Right atrium auricular region (tissue), 2 donors: ENCODE measurements at places on chromosomes 5 and 9.

DNA sequence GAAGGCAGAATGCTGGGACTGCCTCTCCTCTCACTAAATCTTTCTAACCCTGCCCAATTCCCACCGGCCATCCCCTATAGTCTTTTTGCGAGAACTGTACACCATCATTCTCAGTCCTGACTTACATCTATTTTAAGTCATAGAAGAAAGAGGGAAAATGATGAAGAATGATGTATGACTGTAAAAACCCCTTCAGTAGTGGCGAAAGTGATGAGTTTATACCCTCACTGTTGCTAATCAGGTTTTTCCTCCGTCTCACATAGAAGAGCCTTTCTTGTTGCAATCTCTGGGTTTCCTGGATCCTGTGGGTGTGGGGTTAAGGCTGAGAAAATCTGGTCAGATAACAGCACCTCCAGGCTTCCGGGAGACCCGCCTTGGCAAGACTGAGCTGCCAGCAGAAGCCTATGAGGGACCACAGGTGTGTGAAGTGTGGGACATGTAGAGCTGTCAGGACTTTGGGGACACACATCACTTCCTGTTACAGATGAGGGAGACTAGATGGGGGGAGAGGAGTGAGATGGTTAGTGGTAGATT is 147.1 kb upstream of the SLC12A2 start:
- no peak for DNase-seq

DNA sequence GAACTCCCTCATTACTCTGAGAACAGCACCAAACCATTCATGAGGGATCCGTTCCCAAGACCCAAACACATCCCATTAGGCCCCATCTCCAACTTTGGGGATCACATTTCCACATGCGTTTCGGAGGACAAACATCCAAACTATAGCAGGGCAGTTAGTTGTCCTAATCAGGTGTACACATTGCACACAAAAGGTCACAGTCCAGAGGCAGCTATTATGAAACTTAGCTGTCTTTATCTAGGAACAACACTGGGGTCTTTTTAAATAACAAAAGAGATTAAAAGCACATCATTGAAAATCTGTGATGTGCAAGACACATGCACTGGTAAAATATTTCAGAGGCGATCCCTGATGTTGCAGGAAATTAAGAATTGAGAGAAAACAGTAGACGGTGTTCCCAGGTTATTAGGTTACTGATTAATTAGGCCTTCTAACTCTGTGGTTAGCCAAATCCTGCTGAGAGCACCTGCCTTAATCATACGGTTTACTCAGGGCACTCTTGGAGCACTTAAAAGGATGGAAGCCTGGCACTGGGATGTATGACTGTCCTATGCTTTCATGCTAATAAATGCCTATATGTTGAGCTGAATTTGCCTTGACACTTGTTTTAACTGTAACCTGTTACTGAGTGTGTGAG is 1574.5 kb upstream of the WWC1 start:
- DNase-seq = no peak

DNA sequence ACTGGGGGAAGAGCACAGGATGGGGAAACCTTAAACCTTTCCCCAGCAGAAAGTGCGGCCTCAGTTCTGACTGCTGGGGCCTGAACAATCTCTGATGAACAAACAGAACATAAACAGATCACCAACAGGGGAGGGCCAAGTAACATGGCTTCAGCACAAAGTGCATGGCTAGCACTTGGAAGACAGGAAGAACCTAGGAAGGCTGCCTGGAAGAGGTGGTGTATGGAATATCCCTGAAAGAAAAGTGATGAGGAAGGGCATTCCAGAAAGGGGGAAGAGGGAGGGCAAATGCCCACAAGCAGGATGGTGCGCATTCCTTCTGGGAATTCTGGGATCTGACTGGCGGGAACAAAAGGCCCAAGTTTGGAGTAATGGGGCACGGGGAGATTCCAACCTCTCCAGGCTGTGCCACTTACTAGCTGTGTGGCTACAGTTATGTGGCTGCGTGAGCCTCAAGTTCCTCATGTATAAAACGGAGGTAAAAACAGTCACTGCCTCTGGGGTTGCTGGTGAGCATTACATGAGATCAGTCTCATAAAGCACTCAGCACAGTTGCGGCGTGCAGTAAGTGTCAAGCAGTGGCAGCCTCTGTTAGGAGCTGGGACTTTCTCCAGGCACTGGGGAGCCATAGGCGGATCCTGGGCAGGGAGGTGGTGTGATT is 1.6 kb downstream of the PDGFRB start:
- DNase-seq = no peak

DNA sequence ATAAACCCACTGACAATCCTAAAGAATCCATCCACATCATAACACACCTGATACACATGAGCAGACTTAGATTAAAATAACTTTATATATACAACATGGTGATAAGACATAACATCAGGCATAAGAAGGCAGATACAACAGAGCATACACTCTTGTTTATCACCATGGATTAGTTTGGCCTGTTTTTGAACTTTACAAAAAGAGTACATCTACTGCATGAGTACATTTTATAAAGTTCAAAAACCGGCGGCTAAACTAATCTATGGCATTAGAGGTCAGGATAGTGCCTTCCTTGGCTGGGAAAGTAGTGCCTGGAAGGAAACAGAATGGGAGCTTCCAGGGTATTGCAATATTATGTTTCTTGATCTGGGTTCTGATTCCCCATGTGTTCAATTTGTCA is 15.1 kb downstream of the RICTOR start:
- no peak for DNase-seq

GRCh38 chr5:55232271-55232984 is 980 bp downstream of the CCNO start:
- DNase-seq = no peak

DNA sequence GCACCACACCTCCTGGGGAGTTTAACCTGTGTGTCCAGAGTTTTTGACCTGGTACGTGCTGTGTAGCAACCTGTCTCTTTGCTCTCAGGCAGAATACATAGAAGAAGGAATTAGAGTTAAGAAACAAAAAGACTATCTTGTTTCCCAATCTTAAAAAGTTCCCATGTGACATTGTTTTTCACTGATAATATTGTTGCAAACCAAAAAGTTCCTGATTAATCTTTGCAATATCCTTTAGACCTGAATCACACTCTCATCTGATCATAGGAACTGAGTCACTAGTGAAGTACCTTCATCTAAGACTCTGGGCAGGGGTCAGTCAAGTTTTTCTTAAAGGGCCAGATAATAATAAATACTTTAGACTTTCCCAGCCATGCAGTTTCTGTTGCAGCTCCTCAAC is 35.1 kb downstream of the BASP1 start:
- no peak for DNase-seq

DNA sequence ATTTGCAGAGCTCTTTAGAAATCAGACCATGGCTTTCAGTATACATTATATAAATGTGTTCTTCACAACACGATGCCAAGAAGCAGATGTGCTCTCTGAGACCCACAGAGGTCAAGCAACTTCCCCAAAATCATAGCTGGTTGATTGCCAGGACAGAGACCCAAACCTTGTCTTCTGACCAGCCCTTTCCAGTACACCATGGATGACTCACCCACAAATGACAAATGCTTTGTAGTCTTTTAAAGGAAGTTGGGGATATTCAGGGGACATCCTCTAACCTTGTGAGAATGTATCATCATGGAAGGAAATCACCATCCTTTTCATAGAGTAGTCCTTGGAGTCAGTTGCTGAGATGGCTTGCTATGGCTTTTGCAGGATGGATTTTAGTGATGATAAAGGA is 30.1 kb downstream of the ZNF462 start:
- DNase-seq = no peak

DNA sequence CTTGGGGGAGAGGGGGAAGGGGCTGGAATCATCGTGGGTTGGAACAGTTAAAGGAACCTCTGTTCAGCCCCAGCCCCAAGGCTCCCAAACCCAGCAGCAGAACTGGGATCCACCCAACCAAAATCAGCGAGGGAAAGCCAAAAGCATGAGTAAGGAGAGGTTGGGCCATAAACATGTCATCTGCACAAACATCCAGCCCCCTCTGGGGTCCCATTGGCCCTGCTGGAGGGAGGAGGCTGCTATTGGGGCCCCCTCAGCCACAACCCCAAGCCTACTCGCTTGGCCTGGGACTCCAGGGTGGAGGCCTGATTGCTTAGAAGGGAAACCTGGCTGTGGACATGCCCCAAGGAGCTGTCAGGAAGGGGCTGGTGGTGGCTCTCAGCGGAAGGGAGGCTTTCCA is 154.9 kb downstream of the FGF18 start:
- no peak for DNase-seq
